ENCODE measurements at places on chromosomes 7 and 10.

DNA sequence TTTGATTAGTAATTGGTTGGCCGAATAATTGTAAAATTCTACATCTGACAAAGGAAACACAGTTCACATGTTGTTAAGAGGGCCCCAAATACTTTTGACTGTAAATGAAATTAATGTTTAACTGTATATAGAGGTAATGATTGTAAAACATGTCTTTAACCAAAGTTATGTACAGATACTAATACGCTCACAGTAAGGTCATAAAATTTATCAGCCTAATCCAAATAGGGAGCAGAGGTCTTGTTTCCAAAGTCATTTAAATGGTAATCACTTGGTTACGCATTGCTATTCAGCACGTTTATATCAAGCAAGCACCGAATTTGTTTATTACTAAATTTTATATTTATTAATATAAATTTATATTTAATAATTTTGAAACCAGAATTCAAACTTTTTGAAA is 1.4 kb downstream of the PHYHIPL start:
- DNase-seq, result no peak

- no peak for DNase-seq
Measured at GRCh38 chr10:96740579-96741281, 20.4 kb upstream of the PIK3AP1 start.

DNA sequence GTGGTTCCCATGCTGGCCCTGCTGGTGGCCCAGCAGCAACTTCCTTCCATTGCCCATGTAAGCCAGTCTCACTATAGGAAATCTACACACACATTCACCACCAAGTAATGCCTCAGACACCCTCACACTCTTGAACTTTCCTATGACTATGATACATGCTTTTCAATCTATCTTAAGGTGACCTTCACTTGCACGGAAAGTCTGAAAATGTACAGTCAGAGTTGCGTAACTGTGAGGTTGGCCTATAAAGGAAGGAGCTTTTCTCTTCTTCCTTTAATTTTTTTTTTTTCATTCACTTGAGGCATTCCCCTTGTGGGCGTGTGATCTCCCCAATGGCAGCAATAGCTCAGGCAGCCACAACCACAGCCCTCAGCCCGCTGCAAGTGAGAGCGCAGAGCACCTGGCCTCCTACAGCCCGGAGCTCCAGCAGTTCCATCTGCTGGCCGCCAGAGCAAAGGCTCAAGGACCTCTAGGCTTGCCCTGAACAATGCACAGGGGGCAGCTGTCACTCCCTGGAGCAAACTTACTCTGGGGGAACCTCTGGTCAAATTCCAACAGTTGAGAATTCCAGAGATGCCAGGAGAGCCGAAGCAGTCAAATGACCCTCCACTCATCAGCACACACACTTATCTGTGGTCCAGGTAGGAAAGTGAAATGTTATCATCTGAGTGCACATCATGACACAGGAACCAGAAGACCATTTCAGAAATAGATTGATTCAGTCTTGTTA is 123.1 kb upstream of the ADO start:
- peak; percentile 45 for DNase-seq

- no peak for DNase-seq
Measured at GRCh38 chr10:70662362-70663220, 9.7 kb upstream of the ADAMTS14 start.

DNA sequence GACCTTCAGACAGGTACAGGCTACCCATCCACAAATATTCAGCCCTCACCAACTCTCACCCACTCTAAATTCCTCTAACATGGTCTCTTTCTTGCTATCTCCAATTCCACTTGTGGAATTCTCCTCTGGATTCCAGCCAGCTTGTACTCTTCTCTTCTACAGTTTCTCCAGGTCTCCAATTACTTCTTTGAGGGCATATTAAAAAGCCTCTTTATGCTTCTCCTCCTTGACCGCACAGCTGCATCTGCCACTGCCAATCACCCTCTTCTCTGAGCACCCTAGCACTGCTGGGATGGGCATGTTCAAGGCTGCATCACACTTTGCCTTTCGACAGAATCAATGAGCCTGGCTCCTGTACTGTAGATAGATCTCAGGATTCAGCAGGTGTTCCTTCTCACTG is 101.5 kb upstream of the ANKRD1 start:
- DNase-seq, result no peak

- DNase-seq, result no peak
Measured at GRCh38 chr10:13146379-13146778, 15.0 kb upstream of the MCM10 start.

GRCh38 chr10:43706166-43706565 is 57.5 kb upstream of the ZNF32 start:
- DNase-seq, result no peak

GRCh38 chr10:7027913-7028808 is 382.7 kb downstream of the SFMBT2 start:
- DNase-seq, result no peak

GRCh38 chr10:131424836-131425491 is 113.4 kb upstream of the TCERG1L start:
- no peak for DNase-seq

- no peak for DNase-seq
Measured at GRCh38 chr10:118216571-118217170, 125.5 kb downstream of the FAM204A start.

GRCh38 chr10:30392564-30392990 is 41.4 kb upstream of the MAP3K8 start:
- peak; percentile 65 for DNase-seq

GRCh38 chr7:118104812-118105441 is 79.0 kb upstream of the LSM8 start:
- DNase-seq, result no peak

DNA sequence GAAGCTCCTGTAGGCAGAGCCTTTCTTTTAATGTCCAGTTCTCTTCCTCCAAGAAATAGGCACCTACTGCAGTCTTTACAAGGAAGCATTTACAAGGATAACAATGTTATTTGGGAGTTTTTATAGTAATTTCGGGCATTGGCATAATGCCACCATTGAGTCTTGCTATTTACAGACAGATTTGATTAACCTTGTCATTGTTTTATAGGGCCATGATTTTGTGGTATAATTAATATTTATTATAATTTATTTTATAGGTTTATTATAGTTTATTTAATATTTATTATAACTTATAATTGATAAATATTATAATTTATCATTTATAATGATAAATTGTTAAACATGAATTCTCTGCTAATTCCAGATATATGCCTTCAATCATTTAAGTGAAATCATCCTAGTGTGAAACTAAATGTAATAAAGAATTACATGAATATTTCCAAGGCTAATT is 573 bp upstream of the POT1 start:
- DNase-seq, result no peak

DNA sequence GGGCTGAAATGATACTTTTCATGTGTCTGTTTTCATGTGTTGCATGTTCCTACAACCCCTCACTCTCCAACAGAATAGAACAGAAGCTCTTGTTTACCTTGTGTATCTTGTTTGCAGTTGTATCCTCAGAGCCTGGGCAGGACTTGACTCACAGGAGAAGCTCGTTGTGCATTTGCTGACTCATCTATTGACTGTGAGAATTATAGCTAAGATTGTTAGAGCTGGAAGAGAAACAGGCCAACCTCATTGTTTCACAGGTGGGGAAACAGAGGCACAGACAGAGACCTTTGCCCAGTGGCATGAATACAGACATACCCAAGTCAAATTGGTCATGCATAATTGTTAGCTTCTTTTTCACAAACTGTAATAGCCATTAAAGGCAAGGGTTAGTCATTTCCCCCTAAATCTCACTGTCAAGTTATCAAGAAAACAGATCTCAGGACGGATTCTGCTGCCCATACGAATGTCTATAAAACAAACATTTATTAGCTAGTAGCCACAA is 4.6 kb upstream of the TSPAN15 start:
- DNase-seq, result no peak

DNA sequence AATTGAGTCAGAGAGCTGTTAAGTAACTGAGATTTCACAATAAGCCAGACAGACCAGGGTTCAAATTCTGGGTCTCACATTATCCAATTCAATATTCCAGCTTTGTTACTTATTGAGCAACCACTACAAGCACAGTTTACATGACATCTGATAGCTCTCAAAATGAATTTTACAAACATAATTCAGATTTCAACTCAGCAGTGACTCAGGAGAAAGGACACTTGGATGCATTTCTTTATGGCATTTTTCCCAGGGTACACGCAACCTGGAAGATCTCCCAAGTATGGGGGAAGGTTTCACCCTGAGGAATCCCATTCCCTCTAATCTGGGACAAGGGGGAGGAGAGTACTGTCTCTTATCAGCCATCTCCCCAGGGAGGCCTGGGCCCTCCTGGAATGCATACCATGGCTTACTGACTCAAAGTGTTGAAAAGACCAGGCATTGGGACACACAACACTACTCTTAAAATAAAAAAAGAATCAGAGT is 102.4 kb downstream of the CFTR start:
- DNase-seq, result no peak

GRCh38 chr10:48658243-48658974 is 26.3 kb upstream of the WDFY4 start:
- DNase-seq, result peak; percentile 26

- DNase-seq, result no peak
Measured at GRCh38 chr10:59175538-59176240, 754 bp upstream of the PHYHIPL start.

- no peak for DNase-seq
Measured at GRCh38 chr10:90787393-90788198, 70.2 kb downstream of the HTR7 start.

GRCh38 chr10:119136084-119136483 is 29.4 kb downstream of the SFXN4 start:
- no peak for DNase-seq

DNA sequence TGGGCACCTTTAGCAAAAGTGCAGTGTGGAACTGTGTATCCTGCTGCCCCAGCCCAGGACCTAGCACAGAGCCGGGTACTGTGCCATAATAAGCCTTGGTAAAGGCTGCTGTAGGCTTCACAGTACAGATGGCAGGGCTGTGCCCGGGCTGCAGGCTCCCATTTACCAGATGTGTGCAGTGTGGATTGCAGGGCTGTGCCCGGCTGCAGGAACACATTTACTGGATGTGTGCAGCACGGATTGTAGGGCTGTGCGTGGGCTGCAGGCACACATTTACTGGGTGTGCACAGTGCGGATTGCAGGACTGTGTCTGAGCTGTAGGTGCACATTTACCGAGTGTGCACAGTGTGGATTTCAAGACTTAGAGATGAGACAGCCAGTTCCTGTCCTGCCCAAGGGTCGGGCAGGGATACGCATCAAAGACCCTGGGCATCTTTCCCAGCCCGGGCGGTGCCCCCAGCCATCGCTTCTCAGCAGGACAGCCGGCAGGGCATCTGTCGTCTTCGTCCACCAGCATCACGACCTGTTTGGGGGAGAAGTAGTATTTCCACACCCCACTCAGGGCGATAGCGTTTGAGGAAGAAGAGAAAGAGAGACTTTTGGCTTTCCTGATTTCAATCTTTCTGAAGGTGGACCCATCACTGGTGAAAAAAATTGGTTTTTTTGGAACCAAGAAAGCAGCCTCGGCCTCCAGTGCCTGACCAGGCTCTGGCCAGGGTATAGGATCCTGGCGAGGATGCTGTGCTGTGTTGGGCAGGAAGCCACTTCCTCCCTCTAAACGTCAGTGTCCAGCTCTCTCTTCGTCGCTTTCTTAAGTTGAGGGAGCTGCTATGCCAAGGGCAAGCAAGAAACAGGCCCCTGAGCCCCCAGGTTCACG is 180.8 kb downstream of the CUX1 start:
- no peak for DNase-seq

DNA sequence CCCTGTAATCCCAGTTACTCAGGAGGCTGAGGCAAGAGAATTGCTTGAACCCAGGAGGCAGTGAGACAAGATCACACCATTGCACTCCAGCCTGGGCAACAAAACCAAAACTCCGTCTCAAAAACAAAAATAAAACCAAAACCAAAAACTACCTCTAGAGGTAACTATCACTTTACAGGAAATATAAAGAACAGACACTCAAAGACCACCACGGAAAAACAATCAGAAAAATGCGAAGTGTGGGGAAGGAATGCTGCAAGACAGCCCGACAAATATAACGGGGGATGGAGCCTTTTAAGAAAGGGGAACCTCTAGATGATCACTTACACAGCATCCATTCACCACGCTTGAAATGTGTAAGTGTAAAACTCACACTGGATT is 4.3 kb downstream of the HNRNPF start:
- DNase-seq, result no peak

GRCh38 chr10:104850023-104850422 is 208.9 kb downstream of the SORCS3 start:
- DNase-seq, result no peak

- no peak for DNase-seq
Measured at GRCh38 chr10:95500649-95501048, 60.5 kb downstream of the SORBS1 start.

- no peak for DNase-seq
Measured at GRCh38 chr10:108708363-108708762, 1214.9 kb downstream of the XPNPEP1 start.

- DNase-seq, result peak; percentile 59
Measured at GRCh38 chr7:44633254-44634186, 27.1 kb downstream of the OGDH start.

DNA sequence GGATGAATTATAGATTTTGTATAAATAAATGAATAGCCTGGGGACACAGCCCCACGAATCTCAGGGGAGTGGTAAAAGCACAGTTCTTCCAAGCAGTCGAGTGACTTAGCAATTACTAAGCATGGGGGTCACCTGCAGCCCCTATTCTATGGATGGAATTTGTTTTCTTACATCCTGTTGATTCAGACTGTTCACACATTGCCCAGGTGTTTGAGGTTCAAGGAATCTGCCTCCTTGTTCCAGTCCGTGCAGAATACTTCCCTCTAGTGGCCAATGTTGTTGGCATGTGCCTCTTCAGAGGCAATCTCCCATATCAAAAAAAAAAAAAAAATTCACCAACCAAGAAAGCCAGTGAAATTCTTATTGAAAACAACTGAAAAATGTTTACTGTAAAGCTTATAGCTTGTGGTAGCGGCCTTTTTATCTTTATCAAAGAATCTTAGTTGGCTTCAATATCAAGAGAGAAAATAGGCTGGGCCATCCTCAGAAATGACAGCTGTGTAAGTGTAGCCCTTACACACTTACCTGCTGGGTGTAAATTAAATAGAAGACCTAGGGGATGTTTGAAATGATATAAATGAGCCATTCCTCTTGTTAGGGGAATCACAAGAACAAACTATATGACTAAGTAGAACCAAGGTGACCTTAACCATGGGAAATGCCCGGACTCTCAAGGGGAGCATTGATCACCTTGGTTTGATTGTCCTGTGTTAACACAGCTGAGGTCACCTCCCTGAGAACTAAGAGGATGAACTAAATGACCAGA is 7.8 kb downstream of the LIPM start:
- peak; percentile 15 for DNase-seq

- no peak for DNase-seq
Measured at GRCh38 chr10:75127471-75127870, 16.0 kb downstream of the SAMD8 start.

DNA sequence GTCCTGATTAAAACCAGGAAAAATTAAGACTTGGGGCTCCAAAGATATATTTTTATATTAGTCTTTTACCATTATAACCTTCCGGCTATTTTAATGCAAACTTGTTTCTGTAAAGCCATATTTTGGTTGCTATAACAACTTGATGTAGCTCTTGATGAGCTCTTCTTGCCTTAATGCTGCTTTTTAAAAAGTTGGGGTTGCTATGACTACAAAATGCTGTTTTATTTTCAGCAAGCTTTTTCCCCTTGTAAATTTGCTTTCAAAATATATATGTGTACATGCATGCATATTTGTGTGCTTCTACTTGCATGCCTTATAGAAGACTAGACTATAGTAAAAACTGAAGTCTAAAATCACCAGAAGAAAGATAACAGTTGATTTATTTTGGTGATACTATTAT is 99.7 kb downstream of the CSTF2T start:
- no peak for DNase-seq

- DNase-seq, result peak; percentile 20
Measured at GRCh38 chr10:60816628-60817397, 38.5 kb downstream of the CDK1 start.

- no peak for DNase-seq
Measured at GRCh38 chr10:115818012-115818411, 455.0 kb downstream of the GFRA1 start.
